ENCODE measurements at places on chromosomes 4 and X. TPM values are rescaled to one million over a fixed set of nuclear protein-coding genes. Genes with fewer than 3 reads are reported as not detected.

Gene ADAM29
- total RNA-seq, result not detected

Gene RHOXF1
- total RNA-seq, result not detected

Gene FGFBP2
- not detected for total RNA-seq

Gene CXCR3
- not detected for total RNA-seq

Gene RAB39B
- 0.63 TPM for total RNA-seq

Gene BGN
- not detected for total RNA-seq

Gene CYTL1
- not detected for total RNA-seq

Gene CLDN22
- not detected for total RNA-seq

Gene AFF2
- not detected for total RNA-seq

Gene ETNPPL
- 0.10 TPM for total RNA-seq

Gene RBM3
- total RNA-seq, result 337 TPM

Gene CCDC160
- total RNA-seq, result not detected

Gene KLF8
- not detected for total RNA-seq

Gene CLDN34
- not detected for total RNA-seq

Gene CSAG2
- total RNA-seq, result not detected

Gene DCAF4L1
- total RNA-seq, result 0.12 TPM

Gene HERC6
- total RNA-seq, result 2.9 TPM

Gene EVC2
- 2.5 TPM for total RNA-seq

Gene REPS2
- 0.32 TPM for total RNA-seq

Gene ZMAT1
- total RNA-seq, result not detected

Gene SLC6A14
- not detected for total RNA-seq

Gene SFRP2
- not detected for total RNA-seq

Gene IL9R
- total RNA-seq, result 0.21 TPM

Gene AVPR2
- not detected for total RNA-seq

Gene RHOXF2B
- not detected for total RNA-seq

Gene CT45A5
- total RNA-seq, result 0.26 TPM

Gene AWAT2
- total RNA-seq, result not detected

Data from A549 treated with RU486 at 1 μM for 4 hours (cell line).